ENCODE measurements at places on chromosomes 16 and 17. TPM values are rescaled to one million over a fixed set of nuclear protein-coding genes. Genes with fewer than 3 reads are reported as not detected.

PRRT2 gene
- polyA plus RNA-seq: 49.7 TPM

CDH11 gene
- 3.3 TPM for polyA plus RNA-seq

KRTAP16-1 gene
- not detected for polyA plus RNA-seq

COPRS gene
- polyA plus RNA-seq: 32.4 TPM

OR4D1 gene
- polyA plus RNA-seq: 0.39 TPM

CNGB1 gene
- polyA plus RNA-seq: not detected

Data from H1 (cell line).